ENCODE measurements at places on chromosomes 5 and 9.

DNA sequence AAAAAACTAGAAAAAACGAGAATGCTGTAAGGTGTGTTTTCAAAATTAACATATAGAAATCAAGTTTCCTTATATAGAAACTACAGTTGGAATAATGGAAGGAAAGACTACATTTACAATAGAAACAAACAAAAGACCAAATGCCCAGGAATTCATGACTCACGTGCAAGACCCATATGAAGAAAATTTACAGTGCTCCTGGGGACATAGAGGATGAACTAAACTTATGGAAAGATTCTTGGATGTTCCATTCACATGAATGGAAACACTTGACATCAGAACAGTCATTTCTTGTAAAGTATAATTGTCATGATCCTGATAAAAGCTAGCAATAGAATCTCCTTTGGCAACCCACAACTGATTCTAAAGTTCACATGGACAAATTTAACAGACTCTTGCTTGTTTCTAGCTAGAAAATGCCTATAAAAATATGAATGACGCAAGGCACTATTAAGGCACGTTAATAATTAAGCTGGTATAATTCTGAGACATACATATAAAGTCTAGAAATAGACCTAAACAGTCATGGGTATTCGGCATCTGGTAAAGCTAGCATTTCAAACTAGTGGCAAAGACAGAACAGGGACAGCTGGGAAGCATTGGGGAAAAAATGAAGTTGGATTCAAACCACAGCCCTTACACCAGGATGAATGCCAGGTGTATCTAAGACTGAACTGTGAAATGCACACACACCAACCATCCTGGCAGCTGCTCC is 5.1 kb upstream of the ZFP62 start:
- DNase-seq = no peak

DNA sequence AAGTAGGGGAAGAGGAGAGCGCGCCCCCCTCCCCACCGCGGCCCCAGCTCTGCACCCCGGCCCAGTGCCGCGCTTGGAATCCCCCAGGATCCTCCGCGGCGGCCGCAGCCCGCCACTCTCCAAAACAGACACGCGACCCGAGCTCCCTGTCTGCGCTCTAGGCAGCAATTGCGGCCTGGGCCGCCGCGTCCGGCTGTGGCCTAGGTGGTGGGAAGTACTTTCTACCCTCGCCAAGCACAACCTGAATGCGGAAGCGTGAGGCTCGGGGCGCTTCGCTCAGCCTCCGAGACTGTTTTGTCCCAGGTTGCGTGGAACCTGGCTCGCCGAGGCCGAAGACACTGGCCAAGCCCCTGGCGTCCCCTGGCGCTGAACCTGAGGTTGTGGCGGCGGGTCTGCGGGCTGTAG is 3.3 kb upstream of the FOXB2 start:
- DNase-seq = no peak

DNA sequence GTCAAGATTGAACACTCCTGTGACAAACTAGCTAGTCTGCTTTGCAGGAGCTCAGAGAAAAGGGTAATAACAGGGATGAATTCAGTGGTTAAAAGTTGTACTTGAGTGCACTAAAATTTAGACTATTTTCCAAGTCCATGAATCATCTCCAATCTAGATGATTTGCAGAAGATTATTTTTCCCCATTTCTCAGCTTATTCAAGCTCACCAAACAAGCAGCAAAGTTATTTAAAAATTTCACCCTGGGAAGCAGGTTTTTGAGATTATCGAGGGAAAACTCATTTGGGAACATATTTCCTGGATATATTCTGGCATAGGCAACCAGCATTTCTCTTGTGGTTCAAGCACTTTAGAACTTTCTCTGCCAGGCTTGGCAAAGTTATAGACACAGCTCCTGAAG is 311.4 kb downstream of the TLE1 start:
- no peak for DNase-seq

- DNase-seq = no peak
Observed at GRCh38 chr5:62717301-62717933, 138.8 kb downstream of the LRRC70 start.

DNA sequence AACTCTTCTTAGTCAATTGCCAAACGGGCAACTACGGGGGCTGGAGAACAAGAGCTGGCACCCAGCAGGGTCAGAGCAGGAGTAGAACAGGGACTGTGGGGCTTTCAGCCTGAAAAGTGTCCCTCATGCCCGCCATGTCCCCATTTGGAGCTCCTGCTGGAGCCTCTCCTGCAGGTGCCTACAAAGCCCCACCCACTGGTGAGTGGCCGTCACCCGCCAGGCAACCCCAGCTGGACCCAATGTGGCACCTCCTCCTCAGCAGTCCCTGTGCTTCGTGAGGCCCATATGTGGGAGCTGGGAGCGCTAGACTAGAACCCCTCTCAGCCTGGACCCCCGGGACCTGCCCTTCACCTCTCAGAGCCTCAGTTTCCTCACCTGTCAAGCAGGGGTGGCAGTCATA is 40.9 kb downstream of the VAV2 start:
- no peak for DNase-seq

GRCh38 chr5:169629847-169630548 is 7.1 kb upstream of the DOCK2 start:
- DNase-seq = no peak

DNA sequence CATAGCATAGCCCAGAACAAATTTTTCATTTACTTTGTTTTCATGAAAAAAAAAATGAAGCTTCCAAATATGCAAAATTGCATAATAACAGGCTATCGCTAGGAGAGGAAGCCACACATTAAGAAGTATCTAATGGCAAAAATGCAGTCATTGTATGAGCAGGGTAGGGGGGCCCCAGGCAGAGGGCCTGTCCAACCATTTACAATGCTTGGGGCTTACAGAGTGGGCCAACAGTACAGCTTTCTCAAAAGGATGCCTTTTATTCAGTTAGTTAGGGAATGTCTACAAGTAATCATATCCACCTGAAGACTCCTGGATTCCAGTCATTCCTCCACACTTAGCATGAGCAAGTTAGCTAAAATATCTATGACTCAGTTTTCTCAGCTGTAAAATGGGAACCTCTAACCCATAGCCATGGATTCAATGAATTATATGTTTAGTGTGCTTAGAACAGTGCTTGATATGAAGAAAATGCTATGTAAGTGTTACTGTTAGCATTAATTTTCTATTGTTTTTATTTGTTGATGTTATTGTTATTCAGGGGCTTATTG is 117.7 kb downstream of the GAS1 start:
- no peak for DNase-seq

DNA sequence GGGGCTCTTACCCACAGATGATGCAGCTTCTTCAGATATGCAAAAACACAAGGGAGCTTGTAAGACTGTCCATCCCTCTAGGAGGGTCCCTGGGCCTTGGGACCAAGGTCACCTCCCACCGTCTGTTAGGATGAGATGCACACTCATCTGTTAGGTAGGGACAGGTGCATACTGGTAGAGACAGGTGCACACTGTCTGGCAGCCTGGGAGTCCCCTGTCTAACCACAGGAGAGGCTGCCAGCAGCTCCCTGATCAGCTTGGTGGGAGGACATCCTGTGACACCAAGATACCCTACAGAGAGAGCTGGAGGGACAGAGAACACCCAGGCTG is 13.2 kb downstream of the TSPAN17 start:
- DNase-seq = no peak

All from AML-193 (cell line).